Muscle of arm (tissue), 14 donors: ENCODE measurements at places on chromosomes 7 and 10. TPM values are rescaled to one million over a fixed set of nuclear protein-coding genes. Genes with fewer than 3 reads are reported as not detected.

The SYT15 gene
- 8.3 TPM for polyA plus RNA-seq

The DGKI gene
- 0.84 TPM for polyA plus RNA-seq

The HIF1AN gene
- polyA plus RNA-seq = 37.6 TPM

The HIPK2 gene
- polyA plus RNA-seq = 13.1 TPM

The BMS1 gene
- 10.4 TPM for polyA plus RNA-seq

The SCIN gene
- polyA plus RNA-seq = 0.87 TPM

- no peak for DNase-seq
Observed at GRCh38 chr7:1521456-1521855, 9.0 kb upstream of the MAFK start.

DNA sequence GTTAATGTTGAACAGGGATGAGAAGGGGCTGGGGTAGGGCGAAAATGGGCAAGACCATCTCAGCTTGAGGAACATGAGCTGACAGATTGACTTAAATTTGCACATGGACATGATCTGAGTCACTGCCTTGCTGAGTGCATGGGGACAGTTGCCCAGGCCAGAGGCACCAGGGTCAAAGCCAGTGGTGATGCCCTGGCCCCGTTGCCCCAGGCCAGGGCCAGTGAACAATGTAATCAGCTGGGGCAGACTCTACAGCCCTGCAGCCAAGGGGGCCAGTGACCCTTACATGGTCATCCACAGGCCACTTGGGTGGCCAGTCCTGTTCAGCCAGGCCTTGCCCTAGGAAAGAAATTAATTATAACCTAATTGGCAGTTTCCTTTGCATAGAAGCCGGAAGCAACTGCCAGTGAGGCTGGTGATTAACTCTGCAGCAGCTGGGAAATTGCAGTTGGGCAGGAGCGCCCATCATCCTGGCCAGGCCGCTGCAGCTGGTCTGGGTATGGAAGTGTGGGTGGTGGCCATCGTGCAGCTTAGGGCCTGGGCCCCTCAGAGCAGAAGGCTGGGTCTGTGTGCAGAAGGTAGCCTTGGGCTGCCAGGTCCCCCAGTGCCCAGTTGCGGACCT is 9.6 kb downstream of the RET start:
- DNase-seq = no peak

- no peak for DNase-seq
Observed at GRCh38 chr7:142200206-142200605, 57.7 kb downstream of the PRSS58 start.

- DNase-seq = peak; percentile 57
Observed at GRCh38 chr10:112698133-112698817, 251.3 kb downstream of the VTI1A start.

GRCh38 chr7:44307905-44308595 is 17.3 kb downstream of the CAMK2B start:
- no peak for DNase-seq

DNA sequence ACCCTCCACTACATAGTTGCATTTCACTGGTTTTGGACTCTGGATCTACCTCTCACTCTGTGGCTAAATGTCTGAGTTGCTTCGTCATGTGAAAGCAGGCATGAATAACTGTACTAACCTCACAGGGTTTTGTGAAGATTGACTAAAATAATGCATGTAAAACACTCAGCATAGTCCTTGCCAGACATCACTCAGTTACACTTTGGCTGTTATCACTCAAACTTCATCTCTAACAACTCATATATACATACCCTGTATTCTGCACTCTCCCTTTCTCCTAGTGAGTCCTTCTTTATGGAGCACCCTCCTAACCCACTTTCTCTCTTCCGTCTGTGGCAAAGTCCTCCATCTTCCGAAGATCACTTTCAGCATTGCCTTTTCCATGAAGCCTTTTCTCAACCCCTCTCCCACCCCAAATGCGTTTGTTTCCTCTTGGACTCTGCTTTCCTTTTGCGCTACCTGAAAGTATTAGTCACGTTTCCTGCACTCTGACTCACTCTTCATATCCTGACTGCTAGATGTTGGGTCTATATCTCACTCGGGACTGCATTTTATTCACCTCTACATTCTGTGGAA is 72.6 kb downstream of the OSBPL3 start:
- no peak for DNase-seq

- no peak for DNase-seq
Observed at GRCh38 chr10:108753326-108753725, 1170.0 kb downstream of the XPNPEP1 start.

DNA sequence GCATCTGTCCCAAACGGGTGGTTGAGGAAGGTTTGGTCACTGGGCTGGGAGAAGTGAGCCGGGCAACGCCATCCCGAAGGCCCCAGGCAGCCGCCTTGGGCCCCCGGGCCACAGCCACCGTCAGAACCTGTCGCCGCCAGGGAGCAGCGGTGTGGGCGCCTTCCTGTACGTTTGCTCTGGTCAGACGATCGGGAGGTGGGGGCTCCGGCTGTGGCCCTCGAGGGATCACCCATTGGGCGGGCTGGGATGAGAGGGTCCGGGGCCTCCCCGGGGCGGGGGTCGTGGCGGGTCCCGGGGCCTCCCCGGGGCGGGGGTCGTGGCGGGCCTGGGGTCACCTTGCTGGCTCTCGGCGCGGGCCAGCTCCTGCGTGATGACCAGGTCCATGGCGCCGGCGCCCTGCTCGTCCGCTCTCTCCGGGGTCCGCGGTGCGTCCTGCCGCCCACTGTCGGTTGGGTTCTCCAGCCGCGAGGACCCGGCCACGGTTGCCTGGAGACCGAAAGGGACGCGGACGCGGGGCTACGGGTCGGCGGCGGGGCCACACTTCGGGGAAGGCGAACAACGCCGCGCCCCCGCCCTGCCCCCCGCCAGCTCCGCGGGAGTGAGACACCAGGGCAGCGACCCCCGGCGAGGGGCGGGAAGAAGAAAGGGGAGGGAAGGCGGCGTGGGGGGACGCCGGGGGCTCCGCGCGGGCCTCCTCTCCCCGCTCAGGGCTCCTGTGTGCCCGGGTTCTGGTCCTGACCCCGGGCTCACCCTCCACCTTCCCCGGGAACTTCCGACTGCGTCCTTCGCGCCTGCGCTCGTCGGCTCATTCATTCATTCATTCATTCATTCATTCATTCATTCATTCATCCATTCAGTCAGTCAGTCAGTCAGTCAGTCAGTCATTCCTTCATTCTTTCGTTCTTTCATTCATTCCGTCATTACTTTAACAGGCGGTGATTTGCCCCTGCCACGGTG is at the start of gene CFAP46:
Gene CFAP46 (minus strand): TSS at position 470 of the 957 bp plus-strand sequence. CDS start 86 bp downstream, at position 384.
- peak; percentile 60 for DNase-seq

GRCh38 chr7:112067200-112067599 is 139.0 kb downstream of the DOCK4 start:
- DNase-seq = no peak

- no peak for DNase-seq
Observed at GRCh38 chr7:148903504-148903903, 19.4 kb upstream of the EZH2 start.

GRCh38 chr10:100333661-100334440 is 3.8 kb upstream of the PKD2L1 start:
- no peak for DNase-seq

GRCh38 chr10:102668326-102669107 is 24.2 kb downstream of the TRIM8 start:
- no peak for DNase-seq

DNA sequence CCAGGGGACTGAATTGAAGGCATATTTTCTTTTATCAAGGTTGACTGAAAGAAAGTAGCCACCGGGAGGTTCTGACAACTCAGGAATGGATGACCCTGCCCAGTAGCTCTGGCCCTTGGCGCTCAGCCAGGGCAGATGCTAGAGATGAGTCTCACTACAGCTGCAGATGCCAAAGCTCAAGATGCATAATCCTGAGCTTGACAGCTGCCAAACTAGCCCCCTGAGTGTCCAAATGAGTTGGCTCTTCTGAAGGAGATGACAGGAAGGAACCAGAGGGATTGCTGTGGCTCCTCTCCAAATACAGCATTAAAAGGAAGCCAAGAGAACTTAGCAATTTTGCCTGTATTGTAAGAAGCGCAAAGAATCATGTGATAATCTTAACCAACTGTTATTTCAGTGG is 78.4 kb downstream of the NXPH1 start:
- DNase-seq = peak; percentile 78
